ENCODE measurements at places on chromosomes 4 and X. TPM values are rescaled to one million over a fixed set of nuclear protein-coding genes. Genes with fewer than 3 reads are reported as not detected.

DNA sequence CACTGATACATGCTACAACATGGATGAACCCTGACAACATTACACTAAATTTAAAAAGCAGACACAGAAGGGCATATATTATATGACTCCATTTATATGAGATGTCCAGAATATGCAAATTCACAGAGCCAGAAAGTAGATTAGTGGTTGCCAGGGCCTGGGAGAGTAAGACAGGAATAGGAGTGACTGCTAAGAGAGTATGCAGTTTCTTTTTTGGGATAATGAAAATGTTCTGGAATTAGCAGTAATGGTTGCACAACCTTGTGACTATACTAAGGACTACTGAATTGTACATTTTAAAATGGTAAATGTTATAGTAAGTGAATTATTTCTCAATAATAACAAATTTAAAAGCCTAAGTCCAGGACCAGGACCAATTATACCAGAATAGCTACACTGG, 29.5 kb upstream of the NUP54 start:
- H3K27ac ChIP-seq, result no peak overlapping the region
- no peaks in the 10 kb centered on the region for H3K4me1 ChIP-seq
- no peaks in the 10 kb centered on the region for H3K27me3 ChIP-seq
- no peak for DNase-seq
- no peak overlapping the region for H3K4me3 ChIP-seq

- H3K4me1 ChIP-seq, result peaks cover 33% of the 10 kb centered on the region
- H3K4me3 ChIP-seq, result no peak overlapping the region
- H3K36me3 ChIP-seq, result peaks cover 6% of the 10 kb centered on the region
- no peak for DNase-seq
- no peak overlapping the region for H3K27ac ChIP-seq
These were observed 1.5 kb upstream of the PAQR3 start for GRCh38 chr4:78940752-78941151.

DNA sequence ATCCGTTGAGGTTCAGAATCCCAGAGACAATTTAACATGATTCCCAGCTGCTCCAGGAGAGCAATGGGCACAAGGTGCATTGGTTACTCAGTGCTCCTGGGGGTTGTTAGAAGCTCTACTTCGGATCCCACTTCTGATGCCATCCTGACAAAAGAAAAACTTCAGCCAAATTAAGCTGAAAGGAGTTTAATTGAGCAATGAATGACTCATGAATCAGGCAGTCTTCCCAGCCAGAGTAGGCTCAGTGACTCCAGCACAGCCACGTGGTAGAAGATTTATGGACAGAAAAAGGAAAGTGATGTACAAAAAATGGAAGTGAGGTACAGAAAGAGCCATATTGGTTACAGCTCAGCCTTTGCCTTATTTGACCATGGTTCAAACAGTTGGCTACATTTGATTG, 95.7 kb downstream of the PWWP3B start:
- no peaks in the 10 kb centered on the region for H3K4me1 ChIP-seq
- H3K36me3 ChIP-seq, result no peaks in the 10 kb centered on the region
- H3K27me3 ChIP-seq, result no peaks in the 10 kb centered on the region

GRCh38 chrX:71533516-71533850, 579 bp downstream of the OGT start:
- H3K4me3 ChIP-seq, result peak overlapping the region; percentile 95
- peaks cover 30% of the 10 kb centered on the region for H3K4me1 ChIP-seq
- peak overlapping the region; percentile 98 for H3K27ac ChIP-seq
- no peaks in the 10 kb centered on the region for H3K27me3 ChIP-seq
- H3K36me3 ChIP-seq, result peaks cover 48% of the 10 kb centered on the region

DNA sequence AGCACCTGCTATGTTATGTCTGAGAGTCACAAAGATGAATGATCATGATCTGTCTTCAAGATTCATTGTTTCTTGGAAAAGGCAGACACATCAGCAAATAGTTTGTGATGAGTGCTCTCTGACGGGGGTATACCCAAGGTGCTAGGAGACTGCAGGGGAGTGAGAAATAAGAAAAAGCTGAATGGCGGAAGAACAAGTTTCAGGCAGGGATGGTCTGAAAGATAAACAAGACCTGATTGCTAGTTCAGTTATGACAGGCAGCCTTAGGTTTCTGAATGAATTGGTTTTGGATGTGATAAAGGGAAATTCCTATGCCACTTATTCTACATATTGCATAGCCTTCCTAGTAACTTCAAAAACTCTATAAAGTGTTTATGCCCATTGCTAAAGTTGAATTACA, 327.0 kb upstream of the DKK2 start:
- H3K27ac ChIP-seq, result no peak overlapping the region
- DNase-seq, result no peak
- peaks cover 2% of the 10 kb centered on the region for H3K27me3 ChIP-seq

DNA sequence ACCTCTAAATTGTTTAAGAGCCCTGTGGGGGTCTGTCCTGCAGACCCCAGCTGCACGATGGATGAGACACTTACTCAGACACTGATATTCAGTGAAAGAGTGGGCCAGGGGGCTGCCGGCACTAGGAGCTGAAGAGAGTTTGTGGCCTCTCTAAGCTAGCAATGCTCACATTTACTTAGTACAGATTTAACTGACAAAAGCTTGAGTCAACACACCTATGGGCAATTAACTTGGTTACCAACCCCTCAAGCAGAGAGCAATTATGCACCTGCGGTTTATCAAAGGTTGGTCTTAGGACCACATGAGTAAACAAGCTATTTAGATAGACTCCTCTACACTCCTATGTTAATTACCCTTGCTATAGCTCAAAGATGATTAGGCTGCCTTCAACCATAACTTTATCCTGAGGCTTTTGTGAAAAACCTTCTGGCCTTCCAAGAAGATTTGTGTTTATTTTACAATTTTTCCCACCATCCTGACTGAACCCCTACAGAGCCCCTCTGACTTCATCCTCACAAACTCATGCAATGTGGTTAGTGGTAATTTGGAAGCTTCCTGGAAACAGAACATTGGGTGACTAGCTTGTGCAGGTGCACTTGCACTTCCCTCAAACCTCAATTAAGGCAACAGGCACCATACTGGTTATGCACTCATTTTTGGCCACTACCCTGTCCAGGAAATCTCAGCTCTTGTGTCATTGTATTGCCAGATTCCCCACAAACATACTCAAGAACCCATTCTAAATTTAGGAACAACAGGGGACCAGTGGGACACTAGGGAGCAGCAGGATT, 234.4 kb upstream of the ITM2A start:
- H3K4me3 ChIP-seq, result no peak overlapping the region
- no peaks in the 10 kb centered on the region for H3K4me1 ChIP-seq
- DNase-seq, result no peak
- H3K27me3 ChIP-seq, result no peaks in the 10 kb centered on the region
- no peak overlapping the region for H3K27ac ChIP-seq
- no peaks in the 10 kb centered on the region for H3K36me3 ChIP-seq

DNA sequence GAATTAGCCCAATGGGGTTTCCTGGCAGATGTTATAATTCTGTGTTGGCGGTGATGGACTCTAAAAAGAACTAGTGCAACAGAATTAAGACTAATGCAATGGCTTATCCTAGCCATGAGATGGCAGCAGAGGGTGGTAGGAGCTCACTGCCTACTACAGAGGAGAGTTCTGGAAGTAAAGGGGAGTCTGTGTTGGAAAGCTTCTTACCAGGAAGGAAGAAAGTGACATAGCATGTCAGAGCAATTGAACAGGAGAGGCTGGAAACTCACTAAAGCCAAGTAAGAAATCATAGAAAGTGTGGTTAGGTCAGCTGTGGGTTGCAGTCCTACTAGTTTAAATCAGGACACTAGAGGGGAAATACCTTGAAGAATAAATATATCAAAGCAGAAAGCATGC, 6.3 kb upstream of the TRPC5OS start:
- H3K4me1 ChIP-seq, result peaks cover 2% of the 10 kb centered on the region
- peaks cover 5% of the 10 kb centered on the region for H3K27me3 ChIP-seq
- no peak overlapping the region for H3K4me3 ChIP-seq
- no peaks in the 10 kb centered on the region for H3K36me3 ChIP-seq
- DNase-seq, result peak; percentile 21

- H3K4me1 ChIP-seq, result peaks cover 12% of the 10 kb centered on the region
- no peaks in the 10 kb centered on the region for H3K36me3 ChIP-seq
- DNase-seq, result no peak
- H3K27me3 ChIP-seq, result peaks cover 18% of the 10 kb centered on the region
These were observed 99.1 kb upstream of the AFAP1 start for GRCh38 chr4:8038719-8039251.

DNA sequence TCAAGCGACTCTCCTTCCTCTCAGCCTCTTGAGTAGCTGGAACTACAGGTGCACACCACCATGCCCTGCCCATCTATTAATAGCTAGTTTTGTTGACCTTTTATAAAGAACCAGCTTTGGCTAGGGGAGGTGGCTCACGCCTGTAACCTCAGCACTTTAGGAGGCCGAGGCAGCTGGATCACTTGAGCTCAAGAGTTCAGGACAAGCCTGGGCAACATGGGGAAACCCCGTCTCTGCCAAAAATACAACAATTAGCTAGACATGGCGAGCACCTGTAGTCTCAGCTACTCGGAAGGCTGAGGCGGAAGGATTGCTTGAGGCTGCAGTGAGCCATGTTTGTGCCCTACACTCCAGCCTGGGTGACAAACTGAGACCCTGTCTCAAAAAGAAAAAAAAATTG, 2.7 kb downstream of the TKTL1 start:
- no peak for DNase-seq
- H3K4me3 ChIP-seq, result no peak overlapping the region
- no peak overlapping the region for H3K27ac ChIP-seq
- no peaks in the 10 kb centered on the region for H3K36me3 ChIP-seq
- H3K27me3 ChIP-seq, result no peaks in the 10 kb centered on the region
- no peaks in the 10 kb centered on the region for H3K4me1 ChIP-seq

DNA sequence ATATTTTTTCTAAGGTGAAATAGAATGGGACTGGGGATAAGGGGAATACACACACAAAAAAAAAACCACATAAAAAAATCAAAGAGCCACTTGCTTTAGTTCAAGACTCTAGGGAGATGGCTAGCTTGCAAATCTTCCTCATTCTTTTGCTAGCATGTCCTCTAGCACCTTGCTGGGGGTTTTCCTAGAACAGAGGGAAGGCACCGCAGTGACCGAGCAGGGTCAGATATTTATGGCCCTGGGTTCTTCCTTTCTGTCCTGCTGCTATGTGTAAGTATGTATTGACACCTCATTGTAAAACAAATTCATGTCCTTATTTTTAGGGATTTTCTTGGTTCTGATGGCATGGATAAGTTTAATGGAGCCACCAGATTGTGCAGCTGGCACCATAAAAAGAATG, 81.2 kb downstream of the SHISA3 start:
- no peaks in the 10 kb centered on the region for H3K27me3 ChIP-seq
- H3K4me1 ChIP-seq, result no peaks in the 10 kb centered on the region
- DNase-seq, result no peak
- H3K4me3 ChIP-seq, result no peak overlapping the region
- no peak overlapping the region for H3K27ac ChIP-seq

DNA sequence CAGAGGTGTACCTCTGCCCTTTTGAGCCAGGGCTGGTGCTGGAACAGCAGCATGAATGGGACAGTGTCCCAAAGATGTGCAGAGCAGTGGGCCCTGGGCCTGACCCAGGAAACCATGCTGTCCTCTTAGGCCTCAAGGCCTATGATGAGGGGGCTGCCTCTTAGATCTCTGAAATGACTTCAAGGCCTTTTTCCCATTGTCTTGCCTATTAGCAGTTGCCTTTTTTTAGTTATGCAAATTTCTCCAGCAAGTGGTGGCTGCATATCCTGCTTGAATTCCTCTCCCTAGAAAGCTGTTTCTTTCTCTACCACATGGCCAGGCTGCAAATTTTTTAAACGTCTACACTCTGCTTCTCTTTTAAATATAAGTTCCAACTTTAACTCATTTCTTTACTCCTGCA, 160.3 kb downstream of the CFAP299 start:
- H3K27ac ChIP-seq, result no peak overlapping the region
- H3K4me1 ChIP-seq, result peaks cover 39% of the 10 kb centered on the region
- H3K27me3 ChIP-seq, result no peaks in the 10 kb centered on the region
- H3K36me3 ChIP-seq, result peaks cover 45% of the 10 kb centered on the region

DNA sequence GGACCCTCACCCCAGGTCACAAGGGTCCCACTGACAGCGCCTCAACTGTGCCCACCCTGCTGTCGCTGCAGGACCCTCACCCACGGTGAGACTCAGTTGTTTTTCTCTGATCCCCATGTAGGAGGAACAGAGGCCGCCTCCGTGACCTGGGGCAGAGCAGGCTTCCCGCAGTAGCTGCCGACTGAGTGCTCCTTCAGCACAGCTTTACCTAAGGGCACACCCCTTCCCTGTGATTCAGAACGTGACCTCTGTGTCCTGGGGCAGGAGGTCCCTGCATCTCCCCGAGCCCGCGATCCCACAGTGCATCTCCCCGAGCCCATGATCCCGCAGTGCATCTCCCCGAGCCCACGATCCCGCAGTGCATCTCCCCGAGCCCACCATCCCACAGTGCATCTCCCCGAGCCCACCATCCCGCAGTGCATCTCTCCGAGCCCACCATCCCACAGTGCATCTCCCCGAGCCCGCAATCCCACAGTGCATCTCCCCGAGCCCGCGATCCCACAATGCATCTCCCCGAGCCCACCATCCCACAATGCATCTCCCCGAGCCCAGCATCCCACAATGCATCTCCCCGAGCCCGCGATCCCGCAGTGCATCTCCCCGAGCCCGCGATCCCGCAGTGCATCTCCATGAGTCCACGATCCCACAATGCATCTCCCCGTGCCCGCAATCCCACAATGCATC, 23.6 kb downstream of the PPP2R3B start:
- H3K27ac ChIP-seq, result no peak overlapping the region
- no peak overlapping the region for H3K4me3 ChIP-seq
- H3K36me3 ChIP-seq, result peaks cover 45% of the 10 kb centered on the region
- DNase-seq, result no peak

DNA sequence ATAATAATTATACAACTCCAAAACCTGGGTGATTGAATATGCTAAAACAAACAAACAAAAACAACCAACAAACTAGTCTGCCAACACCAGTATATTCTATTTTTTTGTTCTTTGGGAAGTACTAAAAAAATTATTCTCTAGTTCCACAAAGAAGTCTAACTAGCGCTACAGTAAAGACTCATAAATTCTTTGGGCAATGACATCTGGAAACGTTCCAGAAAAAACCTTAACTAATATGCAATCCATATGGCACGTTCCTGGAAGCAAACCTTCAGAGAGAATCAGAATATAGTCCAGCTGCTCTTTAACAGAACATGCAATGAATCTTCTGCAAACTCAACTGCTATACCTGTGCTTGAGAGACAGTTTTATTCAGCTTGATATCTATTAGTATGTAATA, 500.1 kb downstream of the TRAM1L1 start:
- no peak for DNase-seq
- H3K36me3 ChIP-seq, result no peaks in the 10 kb centered on the region
- no peak overlapping the region for H3K27ac ChIP-seq
- no peaks in the 10 kb centered on the region for H3K4me1 ChIP-seq

TCEAL2 gene
- total RNA-seq, result not detected

PLXNB3 gene
- 0.83 TPM for total RNA-seq

MAGED4 gene
- 1.9 TPM for total RNA-seq

IL1RAPL2 gene
- total RNA-seq, result not detected

PGAM4 gene
- total RNA-seq, result 0.52 TPM
